ENCODE measurements at places on chromosomes 11 and 22.

GRCh38 chr11:2192435-2192834, 20.8 kb upstream of the TH start:
- no peak for DNase-seq

DNA sequence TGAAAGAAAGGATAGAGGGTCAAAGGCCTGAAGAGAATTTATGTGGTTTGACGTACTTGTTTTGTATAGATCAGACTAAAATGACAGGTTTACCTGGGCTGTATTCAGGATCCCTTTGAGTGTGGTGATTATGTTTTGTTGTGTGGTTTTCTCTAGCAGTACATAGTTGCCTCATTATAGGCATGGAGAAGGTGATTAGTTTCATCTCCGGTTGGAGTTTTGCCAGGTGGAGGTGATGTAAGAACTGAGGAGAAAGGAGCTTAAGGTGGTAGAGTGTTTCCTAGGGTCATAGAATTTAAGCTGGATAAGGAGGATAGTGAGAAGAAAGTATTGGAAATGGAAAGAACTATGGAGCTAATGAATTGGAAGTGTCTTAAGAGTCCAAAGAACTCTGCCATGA, 229.0 kb downstream of the TMEM135 start:
- no peak for DNase-seq

GRCh38 chr11:26276798-26277424, 55.0 kb upstream of the ANO3 start:
- DNase-seq, result peak; percentile 25

DNA sequence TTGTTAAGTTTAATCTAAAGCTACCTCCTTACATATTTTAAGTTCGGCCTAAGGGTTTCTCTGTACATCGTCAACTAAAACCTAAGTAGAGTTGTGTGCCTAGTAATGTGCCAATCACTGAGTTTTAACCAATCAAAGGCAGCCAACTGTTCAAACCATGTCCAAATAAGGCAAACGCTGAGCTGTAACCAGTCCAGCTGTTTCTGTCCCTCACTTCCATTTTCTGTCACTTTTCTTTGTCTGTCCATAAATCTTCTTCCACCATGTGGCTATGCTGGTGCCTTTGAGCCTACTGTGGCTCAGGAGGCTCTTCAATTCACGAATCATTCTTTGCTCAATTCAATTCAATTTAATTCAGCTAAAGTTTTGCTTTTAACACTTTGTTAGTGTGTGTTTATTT, 13.9 kb upstream of the ATXN10 start:
- DNase-seq, result no peak

- DNase-seq, result peak; percentile 11
Observed at GRCh38 chr11:77580712-77581337, 8.9 kb upstream of the AQP11 start.

Measured in KG1 (cell line).